ENCODE measurements at places on chromosomes 16 and 17.
A peak's percentile ranks its signal among the peaks of the same experiment; 100 is the strongest.

DNA sequence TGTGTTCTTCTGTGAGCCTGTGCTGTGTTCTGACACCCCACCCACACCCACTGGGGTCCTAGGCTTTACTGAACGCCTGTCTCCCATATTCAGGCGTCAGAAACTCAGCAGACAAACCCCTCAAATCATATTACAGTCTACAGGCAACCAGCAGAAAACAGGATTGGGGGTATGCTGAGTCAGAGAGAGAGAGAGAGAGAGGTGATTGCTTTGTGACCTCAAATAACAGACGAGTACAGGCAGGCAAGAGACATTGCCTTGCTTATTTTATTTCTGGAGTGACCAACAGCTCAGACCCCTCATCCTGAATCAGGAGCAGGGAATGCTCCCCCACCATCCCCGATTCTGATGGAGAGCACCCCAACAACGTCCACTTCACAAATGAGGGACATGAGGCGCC, 473.9 kb downstream of the PMP22 start:
- no peak for DNase-seq

DNA sequence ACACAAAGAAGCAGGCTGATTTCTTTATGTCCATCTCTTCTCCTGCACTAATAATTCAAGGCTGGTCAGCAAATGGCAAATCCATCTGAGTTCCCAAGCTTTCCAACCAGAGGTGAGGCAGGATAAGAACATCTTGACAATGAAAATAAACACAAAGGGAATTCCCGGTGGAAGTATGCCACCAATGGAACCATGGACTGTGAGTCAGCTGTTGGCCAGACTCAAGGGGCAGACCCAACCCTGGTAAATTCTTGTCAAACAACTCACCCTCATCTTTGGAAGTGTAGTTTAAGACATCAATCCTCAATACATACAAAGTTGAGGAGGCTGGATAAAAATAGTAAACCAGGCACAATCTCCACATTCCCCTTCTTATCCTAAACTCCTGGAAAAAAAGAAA, 74.3 kb upstream of the CES5A start:
- DNase-seq, result no peak

DNA sequence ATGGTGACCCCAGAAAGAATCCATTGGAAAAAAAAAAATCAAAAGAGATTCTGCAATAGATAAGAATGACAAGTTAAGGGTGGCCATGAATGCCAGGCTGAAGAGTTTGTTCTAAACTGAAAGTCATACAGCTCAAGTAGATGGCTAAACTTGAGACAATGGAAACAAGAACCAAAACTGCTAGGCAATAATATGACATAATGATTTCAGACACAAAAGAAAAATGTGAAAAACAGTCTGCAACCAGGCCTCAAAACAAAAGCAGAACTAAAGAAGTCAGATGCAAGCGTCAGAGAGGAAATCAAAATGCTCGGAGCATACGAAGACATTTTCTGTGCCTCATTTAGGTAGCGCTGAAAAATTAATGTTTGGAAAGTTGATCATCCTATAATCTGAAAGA, 54.4 kb upstream of the YPEL2 start:
- no peak for DNase-seq

DNA sequence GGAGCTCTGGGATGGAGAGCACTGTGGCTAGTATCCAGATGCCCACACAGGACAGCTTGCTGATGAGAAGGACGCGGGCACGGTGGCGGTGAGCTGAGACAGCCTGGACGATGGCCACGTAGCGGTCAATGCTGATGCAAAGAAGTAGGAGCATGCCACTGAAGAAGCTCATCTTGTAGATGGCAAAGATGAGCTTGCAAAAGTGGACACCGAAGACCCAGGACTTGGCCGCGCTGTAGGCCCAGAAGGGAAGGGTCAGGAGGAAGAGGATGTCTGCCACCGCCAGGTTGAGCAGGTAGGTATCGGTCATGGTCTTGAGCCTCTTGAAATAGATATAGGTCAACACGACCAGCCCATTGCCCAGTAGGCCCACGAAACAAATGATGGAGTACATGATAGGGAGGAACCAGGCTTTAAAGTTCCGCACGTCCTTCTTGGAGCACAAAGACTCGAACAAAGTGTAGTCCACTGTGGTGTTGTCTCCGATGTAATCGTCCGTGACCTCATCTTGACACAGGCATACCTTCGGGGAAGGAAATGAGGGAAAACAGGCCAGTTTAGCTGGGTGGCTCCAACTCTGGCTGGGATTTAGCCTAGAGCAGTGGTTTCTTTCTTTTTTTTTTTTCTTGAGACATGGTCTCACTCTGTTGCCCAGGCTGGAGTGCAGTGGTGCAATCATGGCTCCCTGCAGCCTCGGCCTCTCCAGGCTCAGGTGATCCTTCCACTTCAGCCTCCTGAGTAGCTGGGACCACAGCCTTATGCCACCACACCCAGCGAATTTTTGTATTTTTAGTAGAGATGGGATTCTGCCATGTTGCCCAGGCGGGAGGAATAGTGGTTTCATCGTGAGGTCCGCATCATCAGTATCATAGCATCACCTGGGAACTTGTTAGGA, 9.7 kb downstream of the CCR7 start:
- no peak for DNase-seq

DNA sequence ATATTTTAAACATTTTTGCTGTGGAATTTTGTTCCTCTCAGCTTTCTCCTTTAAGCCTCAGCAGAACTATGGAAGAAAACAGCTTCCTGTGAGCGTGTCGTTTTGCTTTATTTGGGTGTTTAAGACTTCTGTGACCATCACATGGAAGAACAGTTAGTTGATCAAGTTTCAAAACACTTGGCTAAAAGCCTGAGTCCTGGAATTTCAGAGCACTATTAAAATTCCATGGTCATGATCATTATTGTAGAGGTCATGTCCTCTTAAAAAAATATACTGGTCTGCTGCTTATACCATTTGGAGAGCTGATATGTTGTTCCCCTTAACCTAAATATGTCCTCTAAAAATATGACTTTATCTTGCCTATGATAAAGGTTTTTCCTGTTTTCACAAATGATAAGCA, 12.6 kb upstream of the CDR2 start:
- no peak for DNase-seq

DNA sequence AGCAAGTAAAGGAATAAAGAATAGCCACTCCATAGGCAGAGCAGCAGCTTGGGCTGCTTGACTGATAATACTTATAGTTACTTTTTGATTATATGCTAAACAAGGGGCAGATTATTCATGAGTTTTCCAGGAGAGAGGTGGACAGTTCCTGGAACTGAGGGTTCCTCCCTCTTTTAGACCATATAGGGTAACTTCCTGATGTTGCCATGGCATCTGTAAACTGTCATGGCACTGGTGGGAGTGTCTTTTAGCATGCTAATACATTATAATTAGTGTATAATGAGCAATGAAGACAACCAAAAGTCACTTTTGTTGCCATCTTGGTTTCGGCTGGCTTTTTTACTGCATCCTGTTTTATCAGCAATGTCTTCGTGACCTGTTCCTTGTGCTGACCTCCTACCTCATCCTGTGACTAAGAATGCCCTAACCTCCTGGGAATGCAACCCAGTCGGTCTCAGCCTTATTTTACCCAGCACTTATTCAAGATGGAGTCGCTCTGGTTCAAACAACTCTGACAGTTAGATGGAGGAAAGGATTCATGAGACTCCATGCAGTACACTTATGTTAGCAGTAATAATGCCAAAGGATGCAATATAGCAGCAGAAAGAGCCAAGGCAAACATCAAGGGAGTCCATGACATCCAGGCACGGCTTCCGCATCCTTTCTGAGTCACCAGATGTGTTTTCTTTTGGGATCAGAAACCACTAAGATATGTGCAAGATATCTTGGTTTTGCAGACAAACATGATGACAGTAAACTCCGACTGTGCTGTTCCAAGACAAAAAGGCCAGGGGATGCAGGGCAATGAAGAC, 55.8 kb upstream of the B4GALNT2 start:
- DNase-seq, result no peak

- no peak for DNase-seq
Measured at GRCh38 chr17:76492123-76492988, 8.9 kb downstream of the RHBDF2 start.

DNA sequence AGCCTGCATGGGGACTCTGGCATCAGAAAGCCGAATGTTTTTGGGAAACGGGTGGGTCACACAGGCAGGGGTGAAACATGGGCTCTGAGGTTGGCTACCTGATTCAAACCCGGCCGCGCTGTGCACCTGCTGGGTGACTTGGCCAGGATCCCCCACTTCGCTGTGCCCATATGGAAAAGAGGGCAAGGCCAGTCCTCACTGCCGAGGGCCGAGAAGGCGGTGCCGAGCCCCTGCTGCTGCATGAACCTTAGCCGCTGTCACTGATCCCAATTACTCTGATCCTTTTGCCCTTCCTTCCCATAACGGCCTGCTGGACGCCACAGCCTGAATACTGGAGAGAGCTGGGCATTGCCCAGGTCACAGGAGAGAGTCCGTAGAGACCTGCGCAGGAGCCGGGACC, 17.7 kb downstream of the KDM8 start:
- DNase-seq, result no peak

DNA sequence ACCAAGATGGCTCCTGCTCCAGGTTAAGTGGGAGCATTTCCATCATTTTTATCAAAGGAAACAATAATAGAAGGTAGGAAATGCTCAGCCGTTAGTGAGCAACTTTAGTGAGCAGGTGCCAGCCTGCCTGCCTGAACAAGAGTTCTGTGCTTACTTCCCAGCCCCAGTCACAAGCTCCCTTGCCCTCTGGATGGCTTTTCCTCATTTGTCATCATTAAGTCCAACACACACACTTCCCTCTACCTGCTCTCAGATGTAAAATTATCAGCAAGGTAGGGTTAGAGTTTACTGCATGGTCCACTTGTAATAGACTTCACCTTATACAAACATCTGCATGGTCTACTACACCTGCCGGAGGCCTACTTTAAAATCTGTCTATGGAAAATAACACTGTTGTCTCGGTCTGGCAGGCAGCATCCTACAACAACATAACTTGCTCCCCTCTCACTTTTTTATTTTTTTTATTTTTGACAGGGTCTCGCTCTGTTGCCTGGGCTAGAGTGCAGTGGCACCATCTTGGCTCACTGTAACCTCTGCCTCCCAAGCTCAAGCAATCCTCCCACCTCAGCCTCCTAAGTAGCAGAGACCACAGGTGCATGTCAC, 12.7 kb downstream of the TEX2 start:
- no peak for DNase-seq

DNA sequence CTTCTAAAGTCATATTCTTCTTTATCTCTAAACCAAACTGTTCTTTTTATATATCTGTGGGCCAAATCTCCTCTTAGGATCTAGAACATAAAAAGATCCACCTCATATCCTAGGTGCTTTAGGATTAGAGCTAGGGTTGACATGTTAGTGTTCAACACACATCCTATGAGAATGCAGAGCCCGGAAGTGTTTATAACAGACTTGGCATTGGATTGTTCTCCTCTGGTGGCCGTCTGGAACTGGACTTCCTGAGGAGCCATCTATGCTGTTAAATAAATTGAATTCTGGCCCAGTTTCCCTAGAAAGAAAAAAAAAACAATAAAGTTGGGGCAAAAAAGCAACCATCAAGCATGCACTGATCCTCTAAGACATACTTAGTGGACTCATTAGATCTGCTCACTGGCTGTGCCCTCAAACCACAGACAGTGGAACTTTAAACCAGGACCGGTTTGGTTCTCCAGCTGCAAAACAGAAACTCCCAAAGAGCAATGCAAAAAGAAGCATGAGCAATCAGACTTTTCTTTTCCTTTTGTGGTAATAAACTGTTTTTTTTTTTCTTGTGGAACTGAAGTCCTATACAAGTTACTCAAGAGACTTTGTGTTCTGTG, 182.5 kb downstream of the ZNF18 start:
- DNase-seq, result no peak

DNA sequence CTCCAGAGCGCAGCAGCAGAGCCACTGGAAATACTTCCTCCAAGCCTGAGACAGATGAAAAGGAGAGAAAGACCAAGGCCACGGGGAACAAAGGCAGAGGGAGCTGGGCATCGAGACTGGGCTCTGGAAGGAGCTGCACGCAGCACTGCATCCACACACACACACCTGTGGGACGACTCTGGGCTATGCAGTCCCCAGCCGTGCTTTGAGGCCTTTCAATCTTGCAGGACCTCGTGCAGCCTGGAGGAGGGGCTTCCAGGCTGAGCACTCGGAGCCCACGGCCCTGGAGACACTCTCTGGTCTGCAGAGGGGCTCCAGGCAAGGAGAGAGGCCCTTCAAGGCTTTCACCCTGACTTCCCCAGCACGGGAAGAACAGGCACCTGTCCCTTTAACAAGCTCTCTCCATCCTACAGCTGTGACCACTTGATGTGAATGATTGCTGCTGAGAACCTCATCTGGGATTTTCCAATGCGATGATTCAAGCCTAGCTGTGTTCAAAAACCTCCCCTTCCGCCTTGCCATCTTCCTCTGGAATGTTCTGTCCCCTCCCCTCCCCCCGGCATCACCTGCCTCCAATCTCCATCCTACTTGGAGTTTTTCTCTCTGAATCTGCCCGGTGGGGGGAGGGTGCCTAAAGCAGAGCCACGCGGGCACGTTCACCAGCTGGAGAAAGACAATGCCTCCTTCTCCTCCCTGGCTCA, 37.5 kb downstream of the RBFOX3 start:
- DNase-seq, result no peak

GRCh38 chr16:29857133-29857760, 5.8 kb downstream of the CDIPT start:
- DNase-seq, result peak; percentile 48

- no peak for DNase-seq
Measured at GRCh38 chr16:14491861-14492529, 138.1 kb downstream of the PARN start.

- DNase-seq, result no peak
Measured at GRCh38 chr17:49664706-49665211, 13.1 kb downstream of the SPOP start.

DNA sequence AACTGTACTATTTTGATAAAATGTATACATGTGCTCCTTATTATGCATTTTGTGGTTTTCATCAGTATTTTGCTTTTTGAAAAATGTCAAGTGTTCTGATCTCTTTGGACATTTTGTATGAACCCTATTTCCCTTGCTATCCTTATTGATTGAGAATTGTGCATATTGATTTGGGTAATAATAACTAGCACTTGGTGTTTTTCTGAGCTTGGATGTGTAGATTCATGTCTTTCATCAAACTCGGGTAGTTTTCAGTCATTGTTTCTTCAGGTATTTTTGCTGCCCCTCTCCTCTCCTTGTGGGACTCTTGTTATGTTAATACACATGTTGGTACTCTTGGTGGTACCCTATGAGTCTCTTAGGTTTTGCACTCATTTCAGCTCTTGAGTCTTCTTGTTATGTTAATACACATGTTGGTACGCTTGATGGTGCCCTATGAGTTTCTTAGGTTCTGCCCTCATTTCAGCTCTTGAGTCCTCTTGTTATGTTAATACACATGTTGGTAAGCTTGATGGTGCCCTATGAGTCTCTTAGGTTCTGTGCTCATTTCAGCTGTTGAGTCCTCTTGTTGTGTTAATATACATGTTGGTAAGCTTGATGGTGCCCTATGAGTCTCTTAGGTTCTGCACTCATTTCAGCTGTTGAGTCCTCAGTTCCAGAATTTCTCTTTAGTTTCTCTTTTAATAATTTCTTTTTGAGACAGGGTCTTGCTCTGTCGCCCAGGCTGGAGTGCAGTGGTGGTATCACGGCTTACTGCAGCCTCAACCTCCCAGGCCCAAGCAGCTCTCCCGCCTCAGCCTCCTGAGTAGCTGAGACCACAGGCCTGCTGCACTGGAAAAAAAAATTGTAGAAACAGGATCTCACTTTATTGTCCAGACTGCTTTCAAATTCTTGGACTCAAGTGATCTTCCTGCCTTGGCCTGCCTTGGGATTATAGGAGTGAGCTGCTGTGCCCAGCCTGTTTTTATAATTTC, 19.3 kb downstream of the ZNF750 start:
- DNase-seq, result no peak
